ENCODE measurements at places on chromosomes 7 and 10. TPM values are rescaled to one million over a fixed set of nuclear protein-coding genes. Genes with fewer than 3 reads are reported as not detected.

DNA sequence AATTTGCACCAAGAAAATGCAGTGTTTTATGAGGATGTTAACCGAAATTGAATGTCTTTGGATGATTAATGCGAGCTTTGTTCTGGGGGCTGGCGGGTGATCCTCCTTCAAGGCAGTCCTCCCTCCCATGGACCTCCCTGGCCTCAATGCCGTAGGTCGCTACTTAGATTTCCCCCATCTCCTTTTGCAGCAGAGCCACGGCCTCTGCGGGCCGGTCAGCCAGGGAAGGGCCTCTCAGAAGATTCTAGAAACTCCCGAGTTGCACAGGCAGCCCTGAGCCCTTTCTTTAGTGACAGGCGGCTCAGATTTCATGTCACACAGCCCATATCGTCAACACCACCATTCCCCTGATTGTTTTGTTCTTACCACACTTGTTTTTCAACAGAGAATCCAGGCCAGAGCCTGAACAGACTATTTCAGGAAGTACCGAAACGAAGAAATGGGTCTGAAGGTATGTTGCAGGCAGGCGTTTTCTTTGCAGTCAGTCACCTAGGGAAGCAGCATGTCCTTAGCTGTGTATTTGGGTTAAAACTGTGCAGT is 88.2 kb upstream of the SH2B2 start:
- DNase-seq = no peak

DNA sequence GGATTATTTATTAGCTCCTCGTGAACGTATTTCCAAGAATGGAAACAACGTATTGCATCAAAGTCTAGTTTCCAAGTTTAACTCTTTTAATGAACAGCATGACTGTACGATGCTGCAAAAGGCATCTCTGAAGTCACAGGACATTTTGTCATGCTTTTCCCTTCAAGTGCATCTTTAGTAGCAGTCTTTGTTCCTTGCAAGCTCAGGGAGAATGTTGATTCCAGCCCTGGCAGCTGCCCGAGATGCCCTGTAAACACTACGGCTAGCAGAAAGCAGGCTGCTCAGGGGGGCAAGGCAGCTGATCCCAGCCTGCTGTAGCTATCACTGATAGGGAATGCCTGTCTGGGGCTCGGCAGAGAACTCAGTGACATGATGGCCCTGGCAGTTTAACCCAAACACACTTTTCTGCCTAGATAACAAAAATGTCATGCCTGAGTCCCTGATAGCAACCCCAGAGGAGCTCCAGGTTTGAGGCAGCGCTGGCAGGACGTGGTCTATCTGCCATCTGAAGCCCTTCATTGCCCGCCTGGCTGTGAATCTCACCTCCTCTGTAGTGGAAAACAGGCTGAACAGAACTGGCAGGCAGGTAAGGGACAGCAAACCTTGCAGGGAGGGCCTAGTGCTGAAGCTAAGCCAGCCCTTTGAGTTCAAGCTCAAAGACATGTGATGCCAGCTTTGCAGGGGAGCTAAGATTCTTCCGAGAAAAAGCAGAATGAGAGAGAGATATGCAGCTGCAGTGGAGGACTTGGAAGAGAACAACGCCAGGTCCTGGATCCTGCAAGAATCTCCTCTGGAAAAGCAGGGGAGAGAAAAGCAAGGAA is 264.6 kb downstream of the SNX10 start:
- DNase-seq = no peak

DNA sequence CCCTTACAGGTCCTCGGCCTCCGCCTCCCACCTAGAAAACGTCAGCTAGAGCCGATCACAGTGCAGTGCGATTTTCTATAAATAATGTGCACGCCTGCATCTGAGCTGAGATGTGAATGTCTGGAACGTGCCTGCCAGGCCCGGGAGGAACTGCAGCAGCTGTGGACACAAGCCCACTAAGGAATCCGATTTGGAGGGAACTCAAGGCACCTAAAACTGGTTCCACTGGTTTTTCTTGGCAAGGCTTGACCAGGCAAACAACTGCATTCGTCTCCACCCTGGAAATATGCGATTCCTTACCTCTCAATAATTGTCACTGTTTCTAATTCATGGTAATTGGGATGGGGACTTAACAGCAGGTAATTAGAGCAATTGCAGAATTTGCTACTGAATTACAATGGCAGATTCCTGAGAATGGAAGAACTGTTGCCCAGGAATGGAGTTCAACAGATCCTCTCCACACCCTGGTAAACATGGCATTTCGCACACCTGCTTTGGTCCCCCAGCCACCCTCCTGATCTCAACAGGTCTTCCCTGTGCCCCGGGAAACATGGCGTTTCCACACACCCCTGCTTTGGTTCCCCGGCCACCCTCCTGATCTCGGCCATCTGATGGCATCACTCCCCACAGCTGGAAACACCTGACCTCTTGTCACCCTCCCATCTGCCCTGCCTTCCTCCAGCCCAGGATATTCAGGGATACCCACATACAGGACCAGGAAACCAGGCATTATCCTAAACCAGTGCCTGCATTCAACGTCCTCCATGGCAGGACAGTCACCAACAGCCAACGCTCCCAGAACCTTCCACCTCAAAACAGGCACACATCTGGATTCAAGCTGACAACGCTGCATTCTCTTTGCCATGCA is 76.0 kb downstream of the DIP2C start:
- peak; percentile 71 for DNase-seq

The NPSR1 gene
- total RNA-seq = not detected

The TIMM23B gene
- total RNA-seq = 11.3 TPM

Data from umbilical cord (tissue), 2 donors.